ENCODE measurements at places on chromosomes 5 and 9.

DNA sequence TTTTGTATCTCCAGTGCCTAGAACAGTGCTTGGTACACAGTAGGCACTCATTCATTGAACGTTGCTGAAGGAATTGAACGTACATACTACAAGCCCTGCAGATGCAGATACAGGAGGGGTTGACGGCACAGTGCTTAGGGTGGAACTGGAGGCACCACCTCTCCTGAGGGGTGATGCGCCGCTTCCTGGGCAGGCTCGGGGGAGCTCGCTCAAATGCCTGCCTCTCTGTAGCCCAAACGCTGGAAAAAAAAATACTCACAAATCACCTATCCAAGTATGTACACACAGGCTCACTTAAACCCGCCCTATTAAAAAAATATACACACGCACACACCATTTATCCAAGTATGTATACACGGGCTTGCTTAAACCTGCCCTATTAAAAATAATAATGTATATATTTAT lies 536 bp upstream of the COMMD10 start:
- DNase-seq: peak; percentile 22

- no peak for DNase-seq
Measured at GRCh38 chr9:98869866-98870265, 62.4 kb downstream of the GALNT12 start.

DNA sequence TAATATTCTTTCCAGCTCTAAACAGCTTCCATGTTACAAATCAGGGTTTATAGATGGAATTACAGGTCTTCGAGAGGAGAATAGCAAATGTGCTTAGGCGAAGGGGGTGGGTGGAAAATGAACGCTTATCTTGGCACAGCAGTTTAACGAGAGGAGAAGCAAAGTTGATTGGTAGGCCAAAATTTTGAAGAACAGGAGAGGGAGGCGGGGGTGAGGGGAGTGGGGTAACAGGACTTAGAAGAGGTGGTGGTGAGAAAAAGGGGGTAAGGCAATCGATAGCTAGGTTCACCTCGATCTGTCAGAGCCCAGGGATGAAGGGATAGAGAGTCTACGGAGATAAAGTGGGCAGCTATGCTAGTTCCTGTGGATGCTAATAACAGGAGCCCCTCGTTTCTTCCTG lies 764 bp downstream of the ANKRA2 start:
- DNase-seq: no peak

DNA sequence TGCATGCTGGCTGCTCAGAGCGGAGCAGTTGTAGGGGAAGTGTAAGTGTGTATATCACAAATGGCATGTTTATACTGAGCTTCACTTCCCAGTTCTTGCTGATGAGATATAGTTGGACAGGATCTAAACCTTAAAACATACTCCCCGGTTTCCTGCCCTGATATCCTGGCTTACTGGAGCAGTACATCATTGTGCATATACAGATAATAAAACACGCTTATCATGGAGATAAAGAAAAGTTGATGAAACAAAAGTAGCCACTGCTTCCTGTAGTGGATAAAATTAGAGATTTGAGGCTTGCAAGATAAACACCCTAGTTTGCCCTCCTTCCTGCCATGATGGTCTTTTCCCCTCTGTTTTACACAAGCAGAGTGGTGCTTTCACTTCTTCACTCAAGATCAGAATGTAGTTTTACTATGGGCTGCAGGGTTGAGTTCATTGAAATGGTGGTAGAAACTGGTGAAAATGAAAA lies 15.0 kb downstream of the NPR3 start:
- DNase-seq: no peak

DNA sequence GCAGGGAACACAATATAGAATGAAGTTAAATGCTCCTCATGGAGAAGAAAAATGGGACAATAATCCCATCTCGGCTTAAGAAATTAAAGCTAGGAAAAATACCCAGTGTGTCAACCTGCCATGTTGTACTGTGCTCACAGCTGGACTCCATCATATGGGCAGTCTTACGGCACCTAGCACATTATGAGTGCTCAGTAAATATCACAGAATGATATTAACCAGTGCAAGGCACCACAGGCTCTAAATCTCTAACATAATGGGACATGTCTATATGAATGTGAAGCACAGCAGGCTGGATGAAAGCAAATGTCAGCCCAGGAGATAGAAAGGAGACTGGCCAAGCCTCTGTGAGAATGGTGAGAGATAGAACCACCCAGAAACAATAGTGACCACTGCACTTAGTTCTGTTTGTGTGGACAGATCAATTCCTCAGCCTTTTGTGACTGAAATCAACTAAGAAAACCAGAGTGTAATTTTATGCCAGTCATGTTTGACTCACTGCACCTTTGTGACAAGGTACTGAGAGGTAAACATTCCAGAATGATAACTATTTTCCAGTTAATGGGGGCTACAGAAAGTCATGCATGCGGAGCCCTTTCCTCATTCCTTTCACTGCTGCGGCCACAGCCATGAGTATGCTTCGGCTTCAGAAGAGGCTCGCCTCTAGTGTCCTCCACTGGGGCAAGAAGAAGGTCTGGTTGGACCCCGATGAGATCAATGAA lies 140.4 kb upstream of the CDH6 start:
- no peak for DNase-seq

DNA sequence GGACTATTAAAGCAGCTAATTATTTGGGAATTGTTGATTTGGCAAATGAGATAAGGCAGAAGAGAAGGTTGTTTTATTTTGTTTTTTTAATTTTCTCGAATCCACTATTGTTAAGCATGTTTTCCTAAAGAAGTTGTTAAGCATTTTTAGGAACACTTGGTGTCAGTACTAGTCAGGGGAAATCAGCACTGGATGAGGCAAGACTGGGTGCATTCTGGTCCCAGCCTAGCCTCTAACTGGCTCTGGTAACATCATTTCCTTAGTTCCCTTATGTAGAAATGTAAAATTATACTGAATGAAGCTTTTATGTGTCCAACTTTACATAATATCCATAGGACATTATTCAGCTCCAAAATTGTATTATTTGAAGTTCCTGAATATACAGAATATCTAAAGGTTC lies 196.1 kb downstream of the PCSK5 start:
- DNase-seq: no peak

DNA sequence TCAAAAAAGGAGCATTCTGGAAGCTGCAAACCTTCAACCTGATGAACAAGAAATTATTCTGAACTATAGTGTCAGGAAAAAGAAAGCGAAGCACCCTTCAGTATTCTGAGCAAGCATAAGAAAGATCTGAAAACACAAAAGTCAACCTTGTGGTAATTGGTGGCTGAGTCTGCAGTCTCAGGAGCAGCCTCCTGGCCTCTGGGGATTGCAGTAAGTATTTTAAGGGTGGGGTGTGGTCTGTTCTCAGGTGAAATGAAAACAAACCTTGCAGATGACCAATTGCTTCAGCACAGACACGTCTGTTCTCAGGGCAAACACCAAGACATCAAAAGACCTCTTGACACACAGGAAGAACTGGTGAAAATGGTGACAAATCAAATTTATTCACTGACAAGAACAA lies 147.8 kb upstream of the RAPGEF1 start:
- DNase-seq: no peak

DNA sequence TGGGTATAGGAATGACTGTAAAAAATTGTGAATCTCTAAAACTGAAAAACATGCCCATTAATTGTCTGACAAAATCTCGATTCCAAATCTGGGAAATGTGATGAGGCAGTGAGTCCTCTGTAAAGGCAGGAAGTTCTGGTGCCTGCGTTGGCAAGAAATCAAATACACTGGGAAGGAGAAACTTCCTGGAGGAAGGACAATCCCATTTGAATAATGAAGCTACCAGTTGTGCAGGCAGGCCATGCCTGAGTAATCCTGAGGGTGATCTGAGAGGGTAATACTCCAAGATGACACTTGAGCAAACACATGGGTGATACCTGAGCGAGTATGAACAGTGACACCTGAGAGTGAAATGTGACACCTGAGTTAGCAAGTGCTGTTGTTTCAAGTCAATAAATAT lies 49.7 kb downstream of the KIF24 start:
- no peak for DNase-seq

DNA sequence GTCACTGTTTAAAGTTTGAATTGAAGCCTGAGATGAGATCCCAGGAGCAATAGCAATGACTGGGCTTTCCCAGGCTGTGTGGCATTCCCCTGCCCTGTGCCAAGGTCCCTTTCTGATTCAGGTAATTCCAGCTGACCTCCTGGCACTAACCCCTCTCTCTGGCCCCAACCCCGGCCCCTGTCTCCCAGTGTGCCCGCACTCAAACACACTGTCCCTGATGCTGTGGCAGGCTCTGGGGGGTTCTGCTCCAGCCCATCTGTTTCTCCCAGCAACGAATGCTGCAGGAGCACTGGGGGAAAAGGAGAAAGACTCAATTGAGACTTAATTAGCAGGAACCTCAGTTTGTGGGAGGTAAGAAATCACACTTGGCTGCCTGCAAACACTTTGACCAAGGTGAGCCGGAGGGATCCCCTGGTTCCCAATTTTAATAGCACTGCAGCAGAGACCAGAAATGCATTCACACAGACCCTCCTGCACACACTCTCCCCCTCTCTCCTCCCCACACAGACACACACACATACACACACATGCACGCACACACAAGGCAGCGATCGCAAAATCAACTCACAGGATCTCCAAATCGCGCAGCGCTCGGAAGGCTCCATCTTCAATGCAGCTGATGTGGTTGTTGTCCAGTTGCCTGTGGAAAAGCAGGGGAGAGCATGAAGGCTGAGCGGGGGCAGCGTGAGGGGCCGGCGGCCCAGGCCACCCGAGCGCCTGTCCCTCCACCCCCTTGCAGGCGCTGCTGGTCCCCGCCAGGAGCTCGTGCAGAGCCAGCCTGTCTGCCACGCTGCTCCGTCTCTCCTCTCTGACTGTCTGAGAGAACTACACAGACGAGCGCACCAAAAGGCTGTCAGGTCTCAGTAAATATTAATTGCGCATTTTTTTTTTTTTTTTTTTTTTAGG lies 265.1 kb upstream of the PANK3 start:
- DNase-seq: no peak

GRCh38 chr9:92289708-92290390 lies 3.6 kb downstream of the IARS1 start:
- no peak for DNase-seq

DNA sequence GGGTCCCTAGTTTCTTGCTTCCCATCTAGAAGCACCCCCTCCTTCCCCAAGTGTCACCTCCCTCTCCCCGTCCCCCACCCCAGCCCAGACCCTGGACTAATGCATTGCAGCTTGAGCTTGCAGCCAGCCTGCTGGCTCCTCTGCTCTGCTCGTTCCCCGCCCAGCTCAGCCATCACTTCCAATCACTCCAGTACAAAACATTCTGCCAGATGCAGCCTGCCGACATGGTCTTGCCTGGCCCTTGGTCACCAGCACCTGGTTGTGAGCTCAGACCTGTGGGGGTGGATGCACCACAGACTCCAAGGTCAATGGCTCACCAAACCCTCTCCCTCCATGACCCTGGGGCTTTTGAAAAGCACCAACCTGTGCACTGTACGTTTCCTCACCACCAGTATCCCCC lies 172.9 kb upstream of the SMIM23 start:
- DNase-seq: no peak

GRCh38 chr9:132160802-132161742 lies 786 bp upstream of the NTNG2 start:
- peak; percentile 54 for DNase-seq

GRCh38 chr9:113012492-113012891 lies 500 bp upstream of the ZNF883 start:
- DNase-seq: no peak

- DNase-seq: no peak
Measured at GRCh38 chr9:107504585-107505455, 15.3 kb upstream of the KLF4 start.

DNA sequence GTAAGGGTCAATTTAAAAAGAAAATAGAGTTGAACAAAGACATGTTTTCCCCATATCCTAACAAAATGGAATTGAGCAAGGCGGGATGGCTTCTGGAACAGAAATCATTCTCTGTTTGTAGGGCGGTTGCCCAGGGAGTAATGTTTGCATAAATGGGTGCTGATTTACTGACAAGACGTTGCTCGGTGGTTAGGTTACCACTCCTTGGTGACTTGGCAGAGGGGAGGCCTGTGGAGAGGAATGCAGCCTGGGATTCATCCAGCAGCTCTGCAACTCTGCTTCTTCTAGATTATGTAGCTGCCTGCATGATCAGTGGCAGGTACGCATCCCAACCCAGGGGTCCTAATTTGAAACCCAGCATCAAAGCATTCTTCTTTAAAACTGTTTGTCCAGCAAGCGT lies 200.2 kb downstream of the CFAP90 start:
- no peak for DNase-seq

GRCh38 chr5:175840050-175840841 lies 31.1 kb upstream of the CPLX2 start:
- peak; percentile 17 for DNase-seq

- no peak for DNase-seq
Measured at GRCh38 chr5:155765715-155766114, 561.2 kb upstream of the SGCD start.

Measured in central memory CD4-positive, alpha-beta T cell (primary cell).